Stimulated activated CD4-positive, alpha-beta T cell treated with anti-CD3 and anti-CD28 coated beads, TNF-alpha, amount 100 ng/mL, for 4 hours (primary cell): ENCODE measurements at places on chromosomes 11 and 22.

DNA sequence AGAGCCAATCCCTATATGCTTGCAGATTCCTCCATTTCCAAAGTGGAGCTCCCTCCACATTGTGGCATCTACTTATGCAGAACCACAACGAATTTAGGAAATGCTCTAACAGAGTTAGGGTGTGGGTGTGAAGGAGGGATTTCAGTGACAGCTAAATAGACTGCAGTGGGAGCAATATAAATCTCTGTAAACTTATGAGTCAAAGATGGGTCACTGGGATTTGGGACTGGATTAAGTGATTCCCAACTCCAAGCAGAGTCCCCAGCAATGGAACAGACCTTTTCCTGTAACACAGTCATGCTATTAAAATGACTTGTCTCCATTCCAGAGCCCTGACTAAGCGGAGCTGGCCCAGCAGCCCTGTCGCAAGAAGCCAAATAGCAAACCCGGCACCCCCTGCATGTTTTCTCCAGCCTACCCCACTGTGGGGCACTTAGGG is 36.6 kb downstream of the RPL27A start:
- DNase-seq, result no peak

- DNase-seq, result no peak
Measured at GRCh38 chr11:120816176-120816575, 207.7 kb upstream of the TBCEL start.

DNA sequence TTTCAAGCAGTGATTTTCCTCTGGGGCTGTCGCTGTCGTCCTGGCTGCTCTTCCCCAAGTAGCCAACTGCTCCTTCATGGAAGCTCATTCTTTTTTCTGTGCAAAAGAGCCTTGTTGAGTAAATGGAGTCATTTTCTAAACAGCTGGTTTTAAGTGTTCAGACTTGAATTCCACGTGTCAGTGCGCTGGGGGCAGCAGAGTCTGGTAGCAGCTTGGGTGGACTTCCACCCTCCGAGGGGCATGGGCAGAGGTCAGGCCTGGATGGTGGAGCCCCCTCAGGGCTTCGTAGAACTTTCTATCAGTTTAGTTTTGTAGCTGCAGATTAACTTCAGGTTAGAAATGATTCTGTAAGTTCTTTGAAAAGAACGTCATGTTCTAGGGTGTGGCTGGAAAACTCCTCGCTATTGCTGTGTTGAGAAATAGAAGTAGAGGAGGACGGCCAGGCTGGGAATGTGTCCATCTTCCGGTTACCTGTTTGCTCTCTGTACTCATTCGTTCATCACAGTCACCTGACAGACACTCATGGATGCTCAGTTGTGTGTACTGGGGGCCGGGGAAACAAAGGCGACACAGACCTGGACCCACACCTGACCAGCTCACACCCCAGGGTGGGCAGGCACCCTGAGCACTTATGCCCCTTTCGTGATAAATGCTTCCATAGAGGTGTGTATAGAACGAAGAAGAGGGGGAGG is 270.7 kb downstream of the TBC1D22A start:
- no peak for DNase-seq

DNA sequence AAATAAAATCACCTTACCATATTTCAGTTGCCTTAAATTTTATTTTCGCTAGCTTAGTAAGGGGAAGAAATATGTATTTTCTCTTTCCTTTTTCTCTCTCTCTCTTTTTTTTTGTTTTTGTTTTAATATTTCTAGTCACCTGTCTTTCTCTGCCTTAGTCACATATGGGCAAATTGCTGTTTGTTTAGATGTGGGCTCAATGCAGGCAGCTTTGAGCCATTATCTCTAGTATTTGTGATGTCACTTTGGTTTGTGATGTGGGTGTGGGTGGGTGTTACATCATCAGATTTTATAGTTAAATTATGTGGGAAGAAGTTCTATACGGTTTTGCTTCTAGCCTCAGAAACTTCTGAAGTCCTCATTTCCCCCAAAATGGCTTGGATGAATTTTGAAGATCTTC is at the start of gene C22orf31:
C22orf31 (minus strand) TSS at position 59 of the 400 bp plus-strand sequence; CDS start at position 20, 39 bp downstream.
- no peak for DNase-seq

- DNase-seq, result no peak
Measured at GRCh38 chr11:72514331-72514730, 80.0 kb upstream of the CLPB start.

- no peak for DNase-seq
Measured at GRCh38 chr11:67252831-67253239, 13.4 kb upstream of the GRK2 start.
